Activated T-cell treated with anti-CD3 and anti-CD28 coated beads, Interleukin-2, amount 50 U/mL, for 48 hours (primary cell): ENCODE measurements at places on chromosomes 2 and 18.

DNA sequence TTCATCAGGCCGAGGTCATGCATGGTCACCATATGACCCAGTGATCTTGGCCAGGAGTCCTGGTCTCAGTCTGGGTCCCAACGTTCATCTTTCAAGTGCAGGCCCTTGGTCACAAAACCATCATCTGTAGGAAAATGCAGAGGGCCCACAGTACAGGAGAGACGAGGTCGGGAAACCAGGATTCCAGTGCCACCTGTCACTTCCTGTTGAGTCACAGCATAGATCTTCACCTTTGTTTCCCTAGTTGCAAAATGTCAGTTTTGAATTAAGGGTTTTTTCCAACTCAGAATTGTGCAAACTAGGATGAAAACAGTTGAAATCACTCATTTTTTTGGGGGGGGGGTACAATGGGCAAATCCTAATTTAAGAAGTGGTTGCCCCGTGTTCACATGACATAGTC is 162.2 kb downstream of the INSIG2 start:
- DNase-seq, result no peak

GRCh38 chr2:47172156-47172921 is 17.2 kb upstream of the STPG4 start:
- DNase-seq, result no peak

GRCh38 chr2:119306196-119306590 is 60.4 kb downstream of the C2orf76 start:
- DNase-seq, result no peak

DNA sequence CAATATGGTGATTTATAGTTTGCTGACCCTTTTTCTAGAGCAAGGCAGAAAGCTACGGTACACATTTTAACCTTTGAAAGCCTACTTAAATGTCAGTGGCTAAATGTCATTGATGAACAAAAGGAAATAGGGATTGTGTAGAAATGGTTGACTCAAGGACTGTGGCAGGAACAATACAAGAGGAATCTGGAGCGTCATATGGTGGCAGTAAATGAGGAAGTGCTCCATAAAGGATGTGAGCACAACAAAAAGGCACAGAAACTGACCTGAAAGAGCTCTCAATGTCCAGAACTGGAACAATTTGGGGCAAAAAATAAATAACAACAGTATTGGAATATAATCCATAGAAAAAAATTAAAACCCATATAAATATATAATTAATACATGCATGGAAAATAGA is 443.9 kb upstream of the VRK2 start:
- no peak for DNase-seq

GRCh38 chr2:14910654-14911053 is 278.1 kb downstream of the LRATD1 start:
- DNase-seq, result no peak
